ENCODE measurements at places on chromosomes 2 and 18. TPM values are rescaled to one million over a fixed set of nuclear protein-coding genes. Genes with fewer than 3 reads are reported as not detected.

ANKRD62 gene
- total RNA-seq: not detected

ALPI gene
- not detected for total RNA-seq

HK2 gene
- total RNA-seq: 49.0 TPM

KANSL1L gene
- total RNA-seq: 22.3 TPM

PKP4 gene
- total RNA-seq: 20.6 TPM

CCDC141 gene
- not detected for total RNA-seq

SLC23A3 gene
- total RNA-seq: 1.1 TPM

RFX8 gene
- 3.1 TPM for total RNA-seq

SOWAHC gene
- 5.0 TPM for total RNA-seq

TRIM54 gene
- total RNA-seq: not detected

CIB4 gene
- total RNA-seq: not detected

INO80B gene
- total RNA-seq: 19.3 TPM

All from placental pericyte (primary cell).